Stimulated activated CD8-positive, alpha-beta memory T cell treated with anti-CD3 and anti-CD28 coated beads, Interleukin-15, amount 100 ng/mL, for 48 hours (primary cell): ENCODE measurements at places on chromosomes 7 and 10.

DNA sequence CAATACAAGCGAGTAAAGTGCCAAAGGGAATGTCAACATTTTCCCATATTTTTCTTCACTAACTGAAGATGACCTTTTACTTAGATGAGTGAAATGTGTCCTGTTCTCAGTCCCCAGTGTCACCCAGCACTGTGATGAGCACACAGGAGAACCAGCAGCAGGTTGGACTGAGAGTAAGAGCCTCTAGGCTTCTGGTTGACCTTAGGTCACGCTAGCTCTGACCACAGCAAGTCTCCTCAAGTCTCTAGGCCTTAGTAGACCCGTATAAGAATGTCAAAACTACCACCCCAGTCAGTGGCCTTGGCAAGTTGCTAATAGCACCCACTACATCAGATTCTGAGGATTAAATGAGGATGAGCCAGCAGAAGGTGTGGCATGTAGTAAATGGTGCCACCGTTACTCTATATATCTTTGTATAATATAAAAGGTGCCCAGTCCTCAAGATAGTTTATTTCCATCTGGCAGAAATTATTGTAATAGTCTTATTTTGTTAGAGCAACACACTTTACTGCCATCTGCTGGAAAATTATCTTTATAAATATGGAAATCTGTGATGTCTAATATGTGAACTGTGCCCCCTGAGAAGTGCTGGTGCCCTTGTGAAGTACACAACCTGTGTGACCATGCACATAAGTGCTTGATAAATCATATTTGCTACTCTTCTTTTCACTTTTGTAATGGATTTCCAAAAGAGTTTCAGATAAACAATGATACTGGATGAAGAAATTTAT is 75.7 kb downstream of the SPAG6 start:
- DNase-seq = no peak

- DNase-seq = no peak
Measured at GRCh38 chr10:109922358-109922975, 844 bp downstream of the XPNPEP1 start.

GRCh38 chr10:123678376-123678775 is 12.2 kb downstream of the GPR26 start:
- no peak for DNase-seq

DNA sequence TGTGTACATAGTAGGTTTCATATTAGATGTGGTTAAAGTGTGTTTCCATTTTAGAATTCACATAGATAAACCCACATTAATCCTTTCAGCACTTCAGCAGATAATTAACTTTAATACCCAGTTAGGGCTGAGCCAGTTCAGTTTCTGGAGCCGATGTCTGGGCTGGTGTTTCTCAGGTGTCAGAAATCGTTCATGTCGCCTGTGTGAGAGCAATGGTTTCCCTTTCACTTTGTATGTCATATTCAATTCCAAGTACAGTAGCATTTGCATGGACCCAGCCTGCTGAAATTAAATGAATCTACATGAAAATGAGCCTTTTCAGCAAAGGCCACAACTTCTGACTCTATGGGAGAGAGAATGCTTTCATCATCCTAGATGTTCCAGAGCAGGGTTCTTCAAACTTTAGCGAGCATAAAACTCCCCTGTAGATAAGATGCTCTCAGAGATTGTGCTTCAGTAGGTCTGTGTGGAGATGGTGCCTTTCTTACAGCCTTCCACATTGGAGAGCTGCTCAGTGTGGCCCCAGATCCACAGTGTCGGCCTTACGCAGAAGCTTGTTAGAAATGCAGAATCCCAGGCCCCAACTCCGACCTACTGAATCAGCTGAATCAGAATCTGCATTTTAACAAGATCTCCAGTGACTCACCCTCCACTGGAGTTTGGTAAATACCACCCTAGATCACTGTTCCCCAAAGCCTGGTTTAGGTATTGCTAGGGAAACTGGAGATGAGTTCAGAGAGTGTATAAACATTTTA is 19.6 kb downstream of the WIPF3 start:
- DNase-seq = no peak

DNA sequence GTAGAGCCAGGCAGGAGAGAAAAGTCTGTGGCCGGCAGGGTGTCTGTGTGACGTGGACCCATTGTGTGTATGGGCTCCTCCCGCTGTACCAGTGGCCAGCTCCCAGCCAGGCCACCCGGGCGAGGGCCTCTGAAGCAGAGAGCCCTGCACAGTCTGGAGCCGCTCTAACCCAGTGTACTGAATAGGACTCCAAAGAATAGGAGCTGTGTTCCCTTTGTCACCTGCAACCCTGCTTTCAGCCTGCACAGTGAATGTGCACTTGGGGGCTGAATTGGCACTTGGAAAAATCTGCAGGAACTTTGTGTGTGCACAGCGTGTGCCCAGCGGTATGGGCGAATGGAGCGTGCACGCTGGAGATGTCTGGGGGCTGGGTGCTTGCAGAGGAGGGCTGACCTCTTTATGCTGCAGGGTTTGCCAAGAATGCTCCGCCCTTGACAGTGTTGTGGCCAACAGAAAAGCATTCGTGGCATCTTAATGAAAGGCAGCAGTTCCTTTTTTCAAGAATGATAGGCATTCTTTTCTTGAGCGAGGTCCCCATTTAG is 216.2 kb downstream of the AUTS2 start:
- no peak for DNase-seq

- DNase-seq = no peak
Measured at GRCh38 chr7:37071124-37071523, 346.8 kb upstream of the AOAH start.

- DNase-seq = no peak
Measured at GRCh38 chr10:109913306-109913892, 9.9 kb downstream of the XPNPEP1 start.

DNA sequence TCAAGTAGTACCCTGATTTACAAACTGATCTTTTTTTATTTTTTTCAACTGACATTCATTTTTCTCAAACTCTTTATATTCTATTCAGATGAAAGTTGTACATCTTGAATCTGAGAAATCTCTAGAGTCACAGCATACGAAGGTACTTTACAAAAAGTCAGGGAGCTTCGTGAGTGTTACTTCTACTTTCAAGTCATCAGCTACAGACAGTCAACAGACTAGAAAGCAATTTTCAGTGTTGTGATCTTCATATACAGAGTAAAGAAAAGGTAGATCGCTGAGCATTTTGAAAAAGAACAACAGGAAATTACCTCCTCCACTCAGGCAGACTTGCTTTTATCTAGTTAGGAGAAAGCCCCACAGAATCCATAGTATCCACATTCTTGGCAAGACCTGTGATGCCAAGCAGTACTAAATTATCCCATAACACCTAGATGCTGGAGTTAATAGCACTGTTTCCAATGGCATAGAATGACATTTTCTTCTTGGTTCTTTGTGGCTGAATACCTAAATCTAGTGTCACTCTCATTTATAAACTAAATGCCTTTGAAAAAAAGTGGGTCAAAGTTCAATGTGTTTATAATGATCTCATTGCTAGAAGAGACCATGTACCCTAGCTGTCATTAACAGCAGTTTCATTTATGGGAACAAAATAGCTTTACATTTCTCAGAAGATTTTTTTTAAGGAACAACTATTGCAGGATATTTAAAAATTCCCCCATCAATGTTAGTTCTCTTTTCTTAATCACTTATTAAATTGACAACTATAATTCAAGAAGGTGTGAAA is 12.0 kb upstream of the ZNF800 start:
- no peak for DNase-seq
